ENCODE measurements at places on chromosomes 2 and 18.
A peak's percentile ranks its signal among the peaks of the same experiment; 100 is the strongest.

DNA sequence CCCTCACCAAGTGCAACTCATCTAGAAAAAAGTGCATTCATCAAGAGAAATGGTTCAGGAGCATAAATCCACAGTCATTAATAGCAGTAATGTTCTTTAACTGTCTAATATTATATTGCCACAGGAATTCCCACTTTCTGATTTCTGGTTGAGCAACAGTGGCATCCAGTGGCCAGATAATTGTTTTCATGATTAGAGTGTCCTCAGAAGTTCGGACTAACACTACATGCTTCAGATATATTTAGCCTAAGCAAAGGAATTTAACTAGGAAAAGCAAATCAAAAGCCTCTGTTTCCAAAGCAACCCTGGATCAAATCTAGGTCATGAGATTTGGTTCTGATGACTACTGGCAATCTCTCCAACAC is 9.8 kb upstream of the ERBB4 start:
- DNase-seq, result peak; percentile 68

- no peak for DNase-seq
Measured at GRCh38 chr18:10660179-10660884, 134.5 kb downstream of the NAPG start.

DNA sequence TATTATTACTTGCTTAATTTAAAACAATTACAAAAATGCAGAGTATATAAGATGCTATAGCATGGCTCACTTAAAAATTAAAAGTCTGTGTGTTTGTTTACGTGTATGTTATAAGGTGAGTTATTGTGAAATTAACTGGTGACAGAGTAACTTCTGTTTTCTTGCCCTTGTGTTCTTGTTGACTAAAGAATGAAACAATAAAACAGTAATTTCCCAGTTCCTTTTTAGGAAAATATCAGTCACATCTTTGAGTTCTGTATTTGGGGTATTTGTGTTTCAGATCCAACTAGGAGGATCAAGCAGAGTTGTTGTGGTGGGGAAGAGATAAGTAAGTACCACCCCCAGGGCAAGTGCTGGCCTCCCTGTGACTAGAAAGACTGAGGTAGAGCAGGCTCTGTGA is 143.6 kb downstream of the CCDC148 start:
- DNase-seq, result no peak

DNA sequence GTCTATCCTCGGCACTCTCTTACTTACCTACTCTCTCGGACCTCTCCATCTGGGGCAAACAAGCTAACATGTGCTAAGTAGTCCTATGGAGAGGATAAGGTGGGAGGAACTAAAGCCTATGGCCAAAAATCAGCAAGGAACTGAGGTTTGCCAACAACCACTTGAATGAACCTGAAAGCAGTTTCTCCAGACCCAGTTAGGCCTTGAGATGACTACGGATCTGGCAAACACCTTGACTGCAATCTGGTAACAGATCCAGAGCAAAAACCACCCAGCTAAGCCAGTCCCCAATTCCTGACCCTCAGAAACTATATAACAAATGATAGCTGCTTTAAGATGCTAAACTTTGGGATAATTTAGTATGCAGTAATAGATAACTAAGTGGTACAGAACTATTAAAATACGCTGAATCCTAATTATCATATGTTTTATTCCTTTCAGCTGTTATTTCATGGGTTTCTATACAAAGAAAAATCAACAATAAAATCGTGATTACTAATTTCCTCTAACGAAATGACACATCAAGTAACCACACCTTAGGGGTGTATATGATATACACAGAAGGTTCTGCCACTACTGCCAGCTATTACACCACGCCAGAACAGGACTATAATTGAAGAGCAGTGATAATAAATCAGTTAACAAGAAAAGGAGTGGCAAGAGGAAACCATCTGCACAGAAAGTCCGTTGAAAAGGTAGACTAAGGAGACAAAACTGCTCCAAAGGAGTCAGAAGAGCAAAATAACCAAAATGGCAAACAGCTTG is 3.2 kb downstream of the FARSB start:
- DNase-seq, result peak; percentile 72

DNA sequence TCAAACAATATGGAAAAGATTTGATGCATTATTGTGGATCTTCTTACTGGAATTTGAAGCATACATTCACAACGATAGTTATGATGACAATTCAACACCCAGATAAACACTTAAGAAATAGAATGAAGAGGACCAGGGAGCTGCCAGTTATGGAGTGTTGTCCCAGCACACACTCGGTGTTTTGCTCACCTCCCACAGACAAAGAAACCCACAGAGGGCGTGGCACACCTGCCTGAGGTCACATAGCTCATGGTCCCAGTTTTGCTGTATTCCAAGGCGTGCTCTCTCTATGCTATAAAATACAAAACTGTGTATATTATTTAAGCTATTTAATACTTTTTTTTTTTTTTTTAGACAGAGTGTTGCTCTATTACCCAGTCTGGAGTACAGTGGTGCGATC is 31.1 kb downstream of the EFR3B start:
- no peak for DNase-seq

GRCh38 chr2:224223851-224224555 is 177.9 kb downstream of the FAM124B start:
- no peak for DNase-seq

DNA sequence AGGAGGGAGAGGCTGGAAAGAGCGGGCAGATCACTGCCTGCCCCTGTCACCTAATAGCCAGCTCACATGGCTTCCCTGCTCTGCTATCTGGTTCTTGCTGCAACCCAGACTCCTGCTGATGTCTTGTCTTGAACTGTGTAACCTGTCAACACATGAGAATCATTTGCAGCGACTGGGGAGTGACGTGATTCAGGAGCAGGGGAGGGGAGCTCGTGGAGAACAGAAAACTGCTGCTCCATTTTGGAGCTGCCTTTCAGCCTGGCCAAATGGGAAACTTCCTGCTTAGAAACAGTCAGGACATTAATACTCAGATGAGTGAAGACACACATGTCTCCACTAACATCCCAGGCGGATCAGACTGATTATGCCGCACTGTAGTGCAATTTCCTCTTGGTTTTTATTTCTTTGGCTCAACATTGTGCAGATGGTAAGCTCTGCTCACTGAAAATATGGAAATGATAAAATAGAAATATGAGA is 38.1 kb downstream of the RPL37A start:
- DNase-seq, result peak; percentile 72

DNA sequence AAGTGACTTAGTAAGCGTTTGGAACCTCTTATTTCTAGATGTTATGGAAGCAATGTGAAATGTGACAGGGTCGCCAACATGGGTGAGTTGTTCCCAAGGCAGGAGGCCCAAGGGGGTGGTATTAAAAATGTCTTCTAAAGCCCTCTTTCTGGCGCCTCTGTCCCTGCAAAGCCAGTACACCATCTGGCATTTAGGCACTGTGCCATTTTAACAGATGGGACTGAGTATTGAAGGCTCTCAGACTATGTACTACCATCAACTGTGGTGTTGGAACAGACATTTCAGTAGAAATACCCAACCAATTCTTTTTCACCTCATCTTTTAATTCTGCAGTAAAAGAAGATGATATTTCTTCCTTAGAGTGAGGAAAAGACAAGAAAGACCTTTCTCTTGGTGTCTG is 384.5 kb upstream of the MMADHC start:
- peak; percentile 86 for DNase-seq

GRCh38 chr2:71792926-71793761 is 339.8 kb downstream of the DYSF start:
- DNase-seq, result no peak

DNA sequence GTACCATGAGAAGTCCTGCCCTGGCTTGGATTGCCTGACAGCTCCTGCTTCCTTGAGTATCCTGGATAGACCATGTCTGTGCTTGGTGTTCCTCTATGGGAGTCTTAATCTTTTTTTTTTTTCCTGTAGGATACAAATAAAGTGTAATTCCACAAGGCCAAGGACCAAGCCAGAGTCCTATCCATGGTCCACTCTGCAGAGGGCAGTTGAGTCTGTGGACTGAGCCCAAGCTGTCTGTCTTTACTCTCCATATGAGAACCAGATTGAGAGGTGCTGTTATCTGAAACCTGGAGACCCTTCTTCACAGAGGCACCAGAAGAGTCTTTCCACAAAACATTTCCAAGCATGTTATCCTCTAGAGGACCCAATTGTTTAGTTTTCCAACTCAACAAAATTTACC is 1.4 kb upstream of the KIF3C start:
- no peak for DNase-seq

GRCh38 chr2:200373973-200374416 is 67.5 kb downstream of the SPATS2L start:
- no peak for DNase-seq

GRCh38 chr2:216571909-216572513 is 61.2 kb upstream of the IGFBP2 start:
- DNase-seq, result no peak

- no peak for DNase-seq
Measured at GRCh38 chr18:70359071-70359470, 70.2 kb downstream of the SOCS6 start.

GRCh38 chr2:158546412-158547144 is 89.8 kb downstream of the PKP4 start:
- DNase-seq, result no peak

DNA sequence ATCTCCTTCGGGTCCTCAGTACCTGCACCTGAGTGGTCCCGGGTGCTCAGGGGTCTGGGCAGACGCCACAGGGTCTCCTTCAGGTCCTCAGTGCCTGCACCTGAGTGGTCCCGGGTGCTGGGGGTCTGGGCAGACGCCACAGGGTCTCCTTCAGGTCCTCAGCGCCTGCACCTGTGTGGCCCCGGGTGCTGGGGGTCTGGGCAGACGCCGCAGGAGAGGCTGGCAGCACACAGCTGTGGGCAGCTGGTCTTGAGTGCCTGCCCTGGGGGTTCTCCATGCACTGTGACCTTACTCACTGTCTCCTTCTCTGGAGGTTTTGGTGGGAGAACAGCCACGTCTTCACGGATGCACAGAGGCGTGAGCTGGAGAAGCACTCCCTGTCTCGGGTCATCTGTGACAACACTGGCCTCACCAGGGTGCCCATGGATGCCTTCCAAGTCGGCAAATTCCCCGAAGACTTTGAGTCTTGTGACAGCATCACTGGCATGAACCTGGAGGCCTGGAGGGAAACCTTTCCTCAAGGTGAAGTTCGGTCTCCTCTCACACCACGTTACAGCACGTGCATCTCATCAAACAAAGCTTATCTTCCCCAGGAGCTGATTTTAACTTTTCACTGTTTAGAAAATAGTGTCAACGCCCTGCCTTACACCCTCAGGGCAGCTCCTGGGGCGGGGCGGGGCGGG is 82.6 kb downstream of the TPO start:
- no peak for DNase-seq

GRCh38 chr18:986552-986951 is 81.9 kb downstream of the ADCYAP1 start:
- no peak for DNase-seq

DNA sequence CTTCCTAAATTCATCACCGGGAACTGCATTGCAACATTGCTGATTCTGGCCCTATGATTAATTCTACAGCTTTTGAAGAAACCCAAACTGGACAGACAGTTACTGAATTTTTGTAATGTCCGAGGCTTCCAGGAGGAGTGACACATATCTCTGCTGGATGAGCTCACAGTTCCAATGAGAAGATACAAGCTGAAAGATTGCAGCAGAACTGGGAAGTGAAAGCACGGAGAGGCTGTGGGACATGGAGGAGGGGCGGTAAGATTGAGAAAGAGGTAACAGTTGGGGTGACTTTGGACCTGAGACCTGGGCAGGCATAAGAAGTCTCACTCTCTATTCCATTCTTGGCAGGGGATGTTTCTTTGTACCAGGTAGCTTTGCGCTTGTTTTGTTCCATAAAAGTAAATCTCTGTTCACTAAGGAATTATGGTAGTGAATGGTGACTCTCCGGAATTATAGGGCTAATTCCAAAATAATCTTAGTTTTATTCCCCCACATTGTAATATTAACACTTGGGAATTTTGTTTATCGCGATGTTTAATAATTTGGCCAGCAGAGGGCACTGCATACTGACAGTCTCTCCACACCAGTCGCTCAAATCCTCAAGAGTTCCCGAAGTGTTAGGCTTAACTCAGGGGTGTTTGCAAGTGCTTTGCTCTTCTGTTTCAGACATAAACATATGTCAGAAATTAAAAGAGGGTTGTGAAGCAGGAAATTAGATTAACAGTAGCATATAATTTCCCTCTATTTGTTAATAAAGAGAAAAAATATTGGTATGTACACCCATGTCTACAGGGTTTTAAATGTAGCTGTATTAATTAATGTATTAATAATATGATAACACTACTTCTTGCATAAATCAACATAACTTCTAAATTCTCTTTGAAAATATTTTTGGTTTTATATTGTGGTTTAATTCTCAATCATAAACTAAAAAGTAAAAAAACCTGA is 201.4 kb downstream of the SOCS6 start:
- peak; percentile 90 for DNase-seq

DNA sequence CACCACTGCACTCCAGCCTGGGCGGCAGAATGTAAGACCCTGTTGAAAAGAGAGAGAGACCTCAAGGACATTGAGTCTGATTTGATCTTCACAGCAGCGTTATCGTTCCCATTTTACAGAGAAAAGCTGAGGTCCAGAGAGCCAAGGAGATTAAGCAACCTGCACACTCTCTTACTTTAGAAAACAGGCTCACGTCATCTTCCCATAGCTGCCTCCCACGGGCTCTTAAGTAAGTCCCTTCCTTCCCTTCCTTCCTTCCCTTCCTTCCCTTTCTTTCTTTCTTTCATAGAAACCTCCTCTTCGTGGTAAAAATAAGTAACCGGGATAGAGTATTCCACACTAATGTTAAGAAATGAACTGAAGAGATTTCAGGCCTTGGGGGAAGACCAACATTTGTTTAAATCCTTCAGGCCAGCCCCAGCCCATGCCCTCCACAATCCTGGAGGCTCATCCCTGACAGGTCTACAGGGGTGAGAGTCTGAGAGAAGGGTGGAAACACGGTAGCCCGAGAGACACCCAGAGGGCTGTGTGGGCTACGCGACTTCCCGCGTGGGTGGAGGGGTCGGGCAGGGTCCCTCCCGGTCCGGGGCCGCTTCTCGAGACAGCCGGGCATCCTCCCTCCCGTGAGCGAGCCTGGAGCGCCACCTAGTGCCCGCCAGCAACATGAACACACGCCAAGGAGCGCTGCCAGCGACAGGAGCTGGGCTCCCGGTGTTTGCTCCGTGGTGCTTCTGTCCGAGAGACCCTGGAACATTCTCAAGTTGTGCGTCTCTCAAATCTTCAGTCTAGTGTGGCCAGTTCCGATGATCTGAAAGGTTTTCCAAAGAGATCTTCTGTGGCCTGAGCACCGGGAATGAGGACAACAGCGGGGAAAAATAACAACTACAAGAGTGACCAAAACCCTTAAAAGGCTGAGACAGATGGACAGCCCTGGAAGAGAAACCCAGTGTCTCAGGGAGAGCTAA is 160.3 kb downstream of the INO80D start:
- DNase-seq, result peak; percentile 69

GRCh38 chr2:30899516-30900054 is 92.3 kb upstream of the CAPN13 start:
- DNase-seq, result no peak

- peak; percentile 51 for DNase-seq
Measured at GRCh38 chr18:12640881-12641200, 17.1 kb downstream of the SPIRE1 start.

DNA sequence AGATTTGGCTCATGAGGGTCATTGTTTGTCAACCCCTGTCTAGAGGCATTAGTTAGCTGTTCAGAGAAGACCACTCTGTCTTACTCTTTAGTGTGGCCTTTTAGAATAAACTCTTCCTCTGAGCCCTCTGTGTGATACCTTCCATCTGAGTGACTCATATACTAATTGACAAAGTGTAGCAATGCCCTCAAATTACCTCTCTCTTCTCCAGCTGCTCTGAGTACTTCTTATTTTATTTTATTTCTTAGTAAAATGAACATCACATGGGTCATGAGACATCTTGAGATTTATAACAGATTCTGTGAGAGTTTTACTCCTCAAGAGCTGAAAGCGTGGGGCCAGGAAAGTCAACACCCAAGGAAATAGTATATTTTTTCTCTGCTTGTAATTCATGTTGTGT is 67.4 kb downstream of the KCTD18 start:
- no peak for DNase-seq
